Right hindlimb (tissue), 1 donor: ENCODE measurements at places on chromosomes 13 and 19.

GRCh38 chr19:33349319-33350289 is 23.9 kb upstream of the CEBPG start:
- DNase-seq, result no peak

DNA sequence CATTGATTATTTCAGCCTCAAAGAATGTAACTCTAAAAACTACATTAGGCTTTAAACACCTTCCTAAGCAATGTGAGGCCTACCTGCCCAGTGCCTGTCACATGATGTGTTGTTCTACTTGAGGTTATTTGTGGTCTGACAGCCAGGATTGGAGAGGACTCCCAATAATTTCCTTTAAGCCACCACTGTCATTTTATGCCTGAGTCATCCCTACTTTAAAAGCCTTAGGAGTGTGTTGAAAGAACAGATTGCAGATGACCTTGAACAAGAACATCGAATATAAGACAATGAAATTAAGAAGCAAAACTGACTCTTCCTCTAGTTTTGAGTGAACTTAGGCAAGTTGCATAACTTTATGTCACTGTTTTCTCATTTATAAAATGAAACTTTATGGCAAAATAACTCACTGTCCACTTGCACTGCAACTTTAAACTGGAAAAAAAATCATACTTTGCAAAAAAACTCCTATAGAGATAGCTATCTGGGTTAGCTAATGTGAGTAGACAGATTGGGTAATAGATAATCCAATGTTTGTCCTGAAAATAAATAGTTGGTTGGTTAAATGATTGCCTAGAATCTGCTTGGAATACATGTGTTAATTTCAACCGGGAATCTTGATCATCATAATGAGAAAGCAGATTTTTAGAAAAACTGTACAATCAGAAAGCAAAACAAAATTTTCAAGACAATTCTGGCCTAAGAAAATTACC is 361.2 kb downstream of the SUCLA2 start:
- no peak for DNase-seq

DNA sequence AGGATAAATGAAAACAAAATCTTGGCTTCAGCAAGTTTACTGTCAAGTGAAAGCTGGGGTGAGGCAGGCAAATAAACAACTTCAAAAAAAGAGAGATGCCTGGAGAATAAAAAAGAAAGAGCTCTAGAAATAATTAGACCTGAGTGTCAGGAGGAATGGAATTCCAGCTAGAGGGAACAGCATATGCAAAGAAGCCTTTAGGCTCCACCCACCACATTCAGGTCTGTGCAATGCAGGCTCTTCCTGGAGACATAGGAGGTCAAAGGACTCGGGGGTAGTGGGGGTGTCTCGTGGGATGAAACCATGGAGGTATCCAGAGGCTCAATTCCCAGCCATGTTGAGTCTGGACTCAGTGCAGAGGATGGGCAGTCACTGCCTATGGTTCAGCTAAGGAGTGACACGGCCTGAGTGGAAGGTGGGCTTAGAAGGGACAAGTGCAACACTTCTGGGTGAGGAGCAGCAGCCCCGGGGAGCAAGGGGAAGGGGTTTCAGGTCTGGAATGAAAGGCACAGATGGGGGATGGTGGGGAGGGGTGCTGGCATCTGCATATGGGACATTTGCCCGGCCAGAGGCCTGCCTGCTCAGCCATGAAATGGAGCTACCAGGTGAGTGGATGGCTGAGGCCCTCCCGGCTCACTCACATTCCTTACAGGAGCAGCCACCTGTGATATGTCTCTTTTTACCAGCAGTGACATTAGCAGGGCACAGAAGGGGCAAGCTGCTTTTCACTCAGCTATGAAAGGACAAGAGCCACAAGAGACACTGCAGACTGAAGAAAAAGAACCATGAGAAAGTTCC is 12.3 kb downstream of the LATS2 start:
- DNase-seq, result no peak

DNA sequence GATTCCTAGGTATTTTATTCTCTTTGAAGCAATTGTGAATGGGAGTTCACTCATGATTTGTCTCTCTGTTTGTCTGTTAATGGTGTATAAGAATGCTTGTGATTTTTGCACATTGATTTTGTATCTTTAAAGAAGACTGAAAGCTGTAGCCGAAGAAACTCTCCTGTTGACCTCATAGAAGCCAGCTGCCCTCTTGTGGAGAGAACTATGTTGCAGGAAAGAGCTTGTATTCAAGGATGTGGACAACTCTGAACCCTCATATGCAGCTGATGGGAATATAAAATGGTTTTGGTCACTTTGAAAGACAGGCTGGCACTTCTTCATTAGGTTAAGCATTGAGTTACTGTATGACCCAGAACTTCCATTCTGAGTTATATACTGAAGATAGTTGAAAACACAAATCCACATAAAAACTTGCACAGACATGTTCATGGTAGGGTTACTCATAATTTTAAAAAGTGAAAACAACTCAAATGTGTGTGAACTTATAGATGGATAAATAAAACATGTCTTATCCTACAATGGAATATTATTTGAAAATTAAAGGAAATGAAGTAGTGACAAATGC is 65.8 kb upstream of the SLITRK6 start:
- DNase-seq, result no peak

GRCh38 chr19:32199501-32200040 is 145.8 kb upstream of the ZNF507 start:
- no peak for DNase-seq
